HS-5 (cell line): ENCODE measurements at places on chromosomes 2 and 18.

DNA sequence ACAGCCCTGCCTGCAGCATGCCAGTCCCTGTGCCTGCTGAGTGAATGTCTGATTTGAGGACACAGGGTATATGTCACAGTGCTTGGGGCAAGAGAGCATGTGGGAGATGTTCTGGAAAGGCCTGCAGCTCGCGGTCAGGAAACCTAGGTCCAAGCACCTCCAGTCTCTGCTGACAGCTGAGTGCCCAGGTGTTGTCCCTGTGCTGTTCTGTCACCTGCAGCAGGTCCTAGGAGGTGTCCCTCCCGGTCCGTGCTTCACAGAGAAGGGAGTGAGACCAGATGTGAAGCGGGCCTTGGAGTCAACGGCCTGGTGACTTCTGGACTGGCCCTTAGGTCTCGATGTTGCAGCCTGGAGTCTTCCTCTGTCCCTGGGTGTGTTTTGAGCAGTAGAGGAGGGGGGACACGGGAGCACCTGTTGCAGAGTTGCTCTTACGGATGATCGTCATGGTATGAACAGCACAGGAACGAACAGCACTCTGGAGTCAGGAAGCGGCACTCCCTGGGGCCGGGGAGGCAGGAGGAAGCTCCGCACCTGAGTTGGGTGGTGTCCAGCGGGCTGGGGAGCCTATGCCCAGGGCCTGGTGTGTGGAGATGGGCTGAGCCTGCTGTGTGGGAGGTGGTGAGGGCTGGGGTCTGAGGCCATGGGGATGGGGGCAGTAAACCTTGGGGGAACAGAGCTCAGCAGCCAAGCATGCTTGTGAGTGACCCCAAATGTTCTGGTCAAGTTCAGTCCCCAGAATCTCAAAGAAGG, 21.6 kb upstream of the ARHGEF4 start:
- no peak for DNase-seq

DNA sequence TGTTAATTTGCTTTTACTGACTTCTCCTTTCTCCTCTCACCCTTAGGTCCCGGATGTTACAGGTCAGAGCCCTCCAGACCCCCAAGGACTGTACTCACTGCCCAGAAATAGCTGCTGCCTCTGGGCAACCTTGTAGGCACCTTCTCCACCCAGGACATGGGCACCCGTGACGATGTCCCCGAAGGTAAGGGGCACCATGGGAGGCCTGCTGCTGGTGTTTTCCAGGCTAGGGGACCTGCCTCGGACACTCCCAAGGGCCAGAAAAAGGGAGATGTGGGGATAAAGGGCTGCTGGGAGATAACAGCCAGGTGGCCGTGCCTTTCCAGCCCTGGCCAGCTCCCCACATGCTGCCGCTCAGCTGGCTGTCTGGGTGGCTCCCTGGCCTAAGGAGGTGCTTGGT, 13.6 kb downstream of the TOGARAM2 start:
- no peak for DNase-seq

- DNase-seq = no peak
Observed at GRCh38 chr2:193446967-193447366, 1252.2 kb upstream of the TMEFF2 start.

- DNase-seq = no peak
Observed at GRCh38 chr2:39730685-39731302, 48.3 kb downstream of the THUMPD2 start.

GRCh38 chr2:144229296-144229695, 290.6 kb downstream of the ZEB2 start:
- DNase-seq = no peak

DNA sequence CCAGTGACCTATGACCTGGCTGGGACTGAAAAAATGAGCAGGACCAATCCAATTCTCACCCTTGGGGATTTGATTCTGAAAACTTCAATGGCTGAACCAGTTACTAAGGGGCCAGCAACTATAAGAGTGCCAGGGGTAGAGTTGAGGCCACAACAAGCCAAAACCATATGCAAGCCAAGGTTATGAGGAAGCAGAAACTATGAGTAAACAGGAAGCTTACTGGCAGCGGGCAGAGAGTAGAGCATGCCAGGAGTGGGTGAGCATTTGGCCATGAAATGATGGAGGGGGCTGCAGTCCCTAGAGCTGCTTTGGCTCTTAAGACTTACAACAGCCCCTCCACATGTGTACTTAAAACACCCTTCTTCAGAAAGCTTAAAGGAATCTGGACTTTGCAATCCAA, 82.4 kb downstream of the RBMS1 start:
- DNase-seq = no peak
